Mesendoderm (in vitro differentiated cells): ENCODE measurements at places on chromosomes 13 and 19.
A peak's percentile ranks its signal among the peaks of the same experiment; 100 is the strongest.

DNA sequence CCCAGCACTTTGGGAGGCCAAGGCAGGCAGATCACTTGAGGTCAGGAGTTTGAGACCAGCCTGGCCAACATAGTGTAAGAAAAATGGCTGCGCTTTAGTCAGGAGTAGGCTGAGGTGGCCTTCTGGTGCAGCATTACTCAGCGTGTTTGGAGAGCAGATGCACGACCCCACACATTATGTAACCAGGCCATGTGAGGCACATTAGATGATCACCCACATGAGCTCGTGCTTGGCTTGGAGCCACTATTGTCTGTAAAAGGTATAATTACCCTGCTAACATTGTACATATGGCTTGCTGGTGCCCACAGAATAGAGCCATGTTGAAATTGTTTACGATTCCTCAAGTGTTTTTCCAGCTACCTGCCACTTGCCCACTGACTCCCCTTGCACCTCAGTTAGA lies 24.0 kb upstream of the SCEL start:
- no peak for DNase-seq

- no peak for DNase-seq
Measured at GRCh38 chr13:74217811-74218210, 83.6 kb upstream of the KLF12 start.

DNA sequence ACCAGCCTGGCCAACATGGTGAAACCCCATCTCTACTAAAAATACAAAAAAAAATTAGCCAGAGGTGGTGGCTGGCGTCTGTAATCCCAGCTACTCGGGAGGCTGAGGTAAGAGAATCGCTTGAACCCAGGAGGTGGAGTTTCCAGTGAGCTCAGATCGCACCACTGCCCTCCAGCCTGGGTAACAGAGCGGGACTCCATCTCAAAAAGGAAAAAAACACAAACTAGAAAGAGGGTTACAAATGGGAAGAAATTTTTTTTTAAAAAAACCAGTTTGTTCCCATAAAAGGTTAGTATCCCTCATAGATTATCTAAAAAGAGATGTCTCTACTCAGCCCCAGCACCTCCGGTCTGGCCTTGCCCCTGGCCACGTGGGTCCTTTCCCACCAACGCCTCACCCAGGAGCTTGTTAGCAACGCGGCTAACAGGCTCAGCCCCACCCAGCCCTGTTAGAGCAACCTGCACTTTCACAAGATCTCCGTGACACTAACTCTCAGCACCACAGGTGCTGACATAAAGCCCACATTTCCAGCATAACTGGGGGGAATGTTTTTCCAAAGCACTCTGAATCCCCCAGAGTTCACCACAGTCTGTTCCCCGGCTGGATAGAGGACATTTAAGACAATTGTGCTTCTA lies 4.3 kb downstream of the DMKN start:
- peak; percentile 88 for DNase-seq

- DNase-seq = no peak
Measured at GRCh38 chr19:30169196-30169900, 202.8 kb upstream of the ZNF536 start.

DNA sequence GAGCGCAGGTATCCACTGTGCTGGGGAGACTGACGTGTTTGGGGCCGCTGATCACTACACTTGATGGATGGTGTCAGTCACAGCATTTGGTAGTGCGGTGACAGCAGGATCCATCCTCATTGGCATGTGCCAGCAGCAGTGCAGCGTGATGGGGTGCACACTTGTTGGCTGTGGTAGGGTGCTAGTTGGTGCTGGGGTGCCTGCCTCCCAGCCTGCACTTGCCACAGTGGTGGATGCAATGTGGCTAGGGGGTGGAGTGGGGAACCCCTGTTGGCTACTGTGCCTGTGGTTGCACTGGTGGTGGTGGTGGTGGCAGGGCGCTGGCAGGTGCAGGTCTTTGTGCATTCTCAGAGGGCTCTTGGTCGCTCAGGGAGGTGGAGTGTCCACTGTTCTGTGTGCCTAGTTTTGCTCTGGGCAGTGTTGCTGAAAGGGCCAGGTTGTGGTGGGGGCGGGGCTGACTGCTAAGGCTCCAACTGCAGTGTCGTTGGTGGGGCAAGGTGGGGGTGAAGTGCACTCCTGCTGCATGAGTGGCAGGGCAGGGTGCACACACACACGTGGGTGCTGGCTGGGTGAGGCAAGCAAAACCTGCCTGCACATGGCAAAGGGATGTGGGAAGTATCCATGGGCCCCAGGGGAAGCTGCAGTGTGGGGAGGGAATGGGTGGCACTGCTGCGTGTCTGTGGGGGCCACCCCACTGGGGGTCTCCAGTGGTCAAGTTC lies 84.8 kb downstream of the ZMYM2 start:
- no peak for DNase-seq

DNA sequence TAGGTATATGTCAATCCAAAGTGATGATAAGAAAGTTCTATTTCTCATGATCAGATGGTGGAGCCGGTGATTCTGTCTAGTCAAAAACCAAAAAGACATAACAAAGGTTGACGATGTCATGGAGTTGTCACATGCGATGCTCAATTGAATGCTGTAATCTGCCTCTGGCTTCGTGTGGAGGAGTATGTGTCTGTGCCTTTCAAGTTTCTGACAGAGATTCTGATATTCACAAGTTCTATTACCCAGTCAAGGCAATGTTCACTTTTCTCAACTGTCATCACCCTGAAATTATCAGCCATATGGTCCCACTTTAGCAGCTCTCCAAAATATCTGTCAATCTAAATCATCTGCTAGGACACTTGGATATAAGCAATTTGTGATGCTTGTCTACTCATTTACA lies 367.6 kb upstream of the PRR20A start:
- no peak for DNase-seq

- DNase-seq = peak; percentile 71
Measured at GRCh38 chr13:52001120-52001731, 10.0 kb downstream of the ATP7B start.

DNA sequence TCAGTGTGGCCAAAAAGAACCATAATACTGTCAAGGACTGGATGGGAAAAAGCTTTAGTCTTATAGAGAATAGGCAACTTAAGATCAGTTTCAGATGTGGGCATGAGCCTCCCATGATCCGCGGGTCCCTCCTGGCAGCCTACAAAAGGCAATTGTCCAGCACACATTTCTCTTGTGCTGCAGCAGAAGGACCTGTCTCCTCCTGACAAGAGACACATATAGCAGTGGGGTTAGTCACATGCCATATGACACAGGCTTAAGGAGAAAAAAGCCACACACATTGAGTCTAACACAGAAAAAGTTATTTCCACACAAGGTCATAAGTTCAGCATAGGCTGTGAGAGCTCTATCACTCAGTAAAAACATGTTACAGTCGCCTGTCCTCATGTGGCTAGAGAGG lies 1378.7 kb upstream of the PRR20A start:
- DNase-seq = no peak

- no peak for DNase-seq
Measured at GRCh38 chr13:21846605-21847004, 175.7 kb downstream of the FGF9 start.

DNA sequence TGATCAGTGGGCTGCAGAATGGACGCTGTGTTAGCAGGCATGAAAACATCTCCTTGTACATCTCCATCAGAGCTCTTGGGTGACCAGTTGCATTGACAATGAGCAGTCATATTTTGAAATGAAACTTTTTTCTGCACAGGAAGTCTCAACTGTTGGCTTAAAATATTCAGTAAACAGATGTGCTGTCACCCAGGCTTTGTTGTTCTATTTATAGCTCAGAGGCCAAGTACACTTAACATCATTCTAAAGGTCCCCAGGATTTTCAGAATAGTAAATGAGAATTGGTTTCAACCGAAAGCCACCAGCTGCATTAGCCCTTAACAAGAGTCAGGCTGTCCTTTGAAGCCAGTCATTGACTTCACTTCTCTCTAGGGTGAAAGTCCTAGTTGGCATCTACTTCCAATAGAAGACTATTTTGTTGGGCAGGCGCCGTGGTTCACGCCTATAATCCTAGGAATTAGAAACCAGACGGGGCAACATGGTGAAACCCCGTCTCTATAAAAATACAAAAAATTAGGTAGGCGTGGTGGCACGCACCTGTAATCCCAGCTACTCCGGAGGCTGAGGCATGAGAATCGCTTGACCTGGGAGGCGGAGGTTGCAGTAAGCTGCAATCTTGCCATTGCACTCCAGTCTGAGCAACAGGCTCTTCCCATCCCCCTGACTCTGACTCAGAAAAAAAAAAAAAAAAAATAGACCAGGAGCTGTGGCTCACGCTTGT lies 7.9 kb upstream of the PDE4A start:
- no peak for DNase-seq

GRCh38 chr13:47168066-47168465 lies 271.2 kb upstream of the HTR2A start:
- no peak for DNase-seq

GRCh38 chr19:42052241-42052863 lies 17.7 kb downstream of the GRIK5 start:
- DNase-seq = no peak

DNA sequence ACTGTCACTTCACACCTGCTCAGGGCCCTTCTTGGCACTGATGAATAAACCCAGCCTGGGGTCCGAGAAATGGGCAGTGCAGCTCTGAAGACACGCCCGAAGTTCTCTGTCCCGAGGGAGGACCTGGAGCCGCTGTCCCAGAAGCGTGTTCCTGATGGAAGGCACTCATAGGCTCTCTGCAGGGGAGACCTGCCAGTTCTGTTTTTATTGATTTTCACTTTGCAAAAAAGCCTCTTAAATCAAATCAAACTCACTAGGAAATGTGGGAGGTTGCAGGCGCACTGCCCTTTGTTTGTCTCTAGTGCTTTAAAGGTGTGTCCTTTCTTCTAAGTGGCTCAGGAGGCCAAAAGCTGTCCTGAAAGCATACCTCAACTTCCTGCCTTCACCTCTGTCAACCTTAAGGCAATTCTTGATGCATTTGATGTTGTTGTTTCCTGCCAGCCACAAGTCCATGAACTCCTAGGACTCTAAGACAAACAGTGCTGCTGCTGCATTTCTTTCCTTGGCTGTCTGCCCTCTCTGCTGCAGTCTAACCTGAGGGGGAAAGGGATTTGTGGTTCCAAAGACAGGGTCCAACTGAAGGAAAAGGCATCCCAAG lies 663.2 kb downstream of the UQCRFS1 start:
- DNase-seq = no peak
